Astrocyte (in vitro differentiated cells and primary cell): ENCODE measurements at places on chromosomes 2 and 18. TPM values are rescaled to one million over a fixed set of nuclear protein-coding genes. Genes with fewer than 3 reads are reported as not detected.

SH2D6 gene
- total RNA-seq: 0.58 and 0.64 TPM in 2 replicates

BOLL gene
- total RNA-seq: not detected in 2 replicates

DNA sequence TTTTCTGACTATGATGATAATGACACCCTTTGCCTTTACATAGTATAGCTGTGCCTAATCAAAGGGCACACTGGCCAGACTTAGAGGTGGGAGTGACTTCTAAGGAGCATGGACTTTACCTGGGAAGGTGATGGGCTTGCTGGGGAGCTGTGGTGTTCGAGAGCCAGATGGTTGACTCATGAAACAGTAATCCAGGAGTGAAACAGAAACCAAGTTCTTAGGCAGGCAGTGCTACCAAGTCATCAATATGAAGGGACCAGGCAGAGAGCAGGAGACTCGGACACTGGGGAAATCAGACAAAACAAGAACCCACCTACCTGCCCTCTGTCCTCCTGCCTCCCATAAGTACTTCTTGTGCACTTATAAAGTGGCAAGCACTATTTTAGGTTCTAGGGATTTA lies 430.4 kb downstream of the DLGAP1 start:
- no peaks in the 10 kb centered on the region for H3K27me3 ChIP-seq
- H3K4me1 ChIP-seq: no peaks in the 10 kb centered on the region
- no peaks in the 10 kb centered on the region for H3K36me3 ChIP-seq
- no peak for DNase-seq
- no peak overlapping the region for H3K4me3 ChIP-seq
- H3K27ac ChIP-seq: no peak overlapping the region

- H3K36me3 ChIP-seq: no peaks in the 10 kb centered on the region
- H3K4me1 ChIP-seq: no peaks in the 10 kb centered on the region
These were observed 72.6 kb downstream of the SLC66A2 start for GRCh38 chr18:79878741-79879378.

DNA sequence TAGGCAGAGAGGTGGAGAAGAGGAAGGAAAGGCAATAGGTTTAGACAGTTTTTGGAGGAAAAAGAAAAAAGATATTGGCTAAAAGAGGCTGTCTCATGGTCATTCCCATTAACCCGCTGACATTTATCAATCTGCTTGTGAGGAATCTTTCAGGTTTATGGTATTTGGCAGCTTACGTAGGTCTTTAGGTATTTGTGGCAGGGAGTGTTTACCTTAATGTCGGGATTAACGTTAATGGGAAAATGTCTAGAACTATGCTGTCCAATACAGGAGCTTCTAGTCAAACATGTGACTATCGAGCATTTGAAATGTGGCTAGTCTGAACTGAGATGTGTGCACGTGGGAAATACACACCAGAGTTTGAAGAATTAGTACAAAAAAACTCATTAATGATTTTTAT lies 144.2 kb downstream of the BABAM2 start:
- DNase-seq: no peak
- no peaks in the 10 kb centered on the region for H3K4me1 ChIP-seq
- no peaks in the 10 kb centered on the region for H3K36me3 ChIP-seq
- H3K4me3 ChIP-seq: no peak overlapping the region

GRCh38 chr18:15005313-15006130 lies 257.6 kb downstream of the ANKRD30B start:
- H3K36me3 ChIP-seq: no peaks in the 10 kb centered on the region
- no peak overlapping the region for H3K4me3 ChIP-seq
- no peak for DNase-seq
- no peaks in the 10 kb centered on the region for H3K27me3 ChIP-seq
- H3K4me1 ChIP-seq: no peaks in the 10 kb centered on the region
